ENCODE measurements at places on chromosomes 12 and 14.

DNA sequence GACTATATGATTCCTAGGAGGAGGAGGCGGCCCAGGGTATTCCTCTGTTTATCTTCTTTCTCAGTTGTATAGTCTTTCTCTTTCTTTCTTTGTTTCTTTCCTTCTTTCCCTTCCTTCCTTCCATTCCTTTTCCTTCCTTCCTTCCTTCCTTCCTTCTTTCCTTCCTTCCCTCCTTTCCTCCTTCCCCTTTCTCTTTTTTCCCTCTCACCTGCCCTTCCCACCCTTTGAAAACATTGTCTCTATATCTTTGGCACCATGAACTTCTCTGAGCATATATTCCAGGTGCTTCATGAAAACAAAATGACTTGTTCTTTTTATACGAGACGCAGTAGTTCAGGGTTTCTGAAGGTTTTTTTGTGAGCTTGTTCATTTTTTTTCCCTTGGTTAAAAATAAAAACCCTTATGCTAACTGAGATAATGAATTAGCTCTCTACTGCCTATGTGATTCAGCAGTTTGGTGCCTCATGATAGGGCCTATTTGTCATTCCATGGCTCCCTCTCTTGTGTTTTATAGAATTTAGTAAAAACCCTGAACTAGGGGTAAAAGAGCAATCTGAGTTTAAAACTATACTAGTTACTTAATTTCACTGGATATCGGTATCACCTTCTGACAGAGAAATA lies 3.2 kb upstream of the TESPA1 start:
- DNase-seq, result no peak

DNA sequence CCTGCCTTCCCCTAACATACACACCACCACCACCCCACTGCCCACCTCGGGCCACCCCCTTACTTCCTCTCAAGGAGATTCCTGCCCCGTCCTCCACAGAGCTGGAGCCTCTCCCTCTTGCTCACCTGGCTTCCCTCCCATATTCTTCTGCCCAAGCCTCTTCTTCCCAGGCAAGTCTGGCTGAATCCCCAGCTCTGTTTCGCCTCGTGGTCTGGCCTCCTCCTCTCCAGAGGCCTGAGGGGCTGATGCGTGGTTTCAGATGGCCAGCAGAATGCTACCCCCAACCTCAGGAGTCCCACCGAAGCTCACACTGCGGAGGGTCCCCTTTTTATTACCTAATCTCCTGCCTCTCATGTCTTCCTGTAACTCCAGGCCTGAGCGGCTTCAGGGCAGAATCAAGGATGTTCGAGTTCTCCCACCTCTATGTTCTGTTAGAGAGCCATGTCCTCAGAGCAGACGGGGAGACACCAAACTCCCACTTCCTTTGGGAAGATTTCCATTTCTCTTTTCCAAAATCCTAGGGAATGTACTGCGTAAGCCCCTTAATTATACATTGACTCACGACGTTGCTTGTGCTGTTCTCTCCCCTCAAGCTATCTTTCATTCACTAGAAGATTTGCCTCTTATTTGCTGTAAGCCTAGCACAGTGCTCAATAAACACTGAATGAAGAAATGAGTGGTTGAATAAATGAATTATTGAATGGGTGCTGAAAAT lies 33.9 kb upstream of the LTBP2 start:
- no peak for DNase-seq

GRCh38 chr14:79511146-79511545 lies 700.2 kb downstream of the DIO2 start:
- no peak for DNase-seq

DNA sequence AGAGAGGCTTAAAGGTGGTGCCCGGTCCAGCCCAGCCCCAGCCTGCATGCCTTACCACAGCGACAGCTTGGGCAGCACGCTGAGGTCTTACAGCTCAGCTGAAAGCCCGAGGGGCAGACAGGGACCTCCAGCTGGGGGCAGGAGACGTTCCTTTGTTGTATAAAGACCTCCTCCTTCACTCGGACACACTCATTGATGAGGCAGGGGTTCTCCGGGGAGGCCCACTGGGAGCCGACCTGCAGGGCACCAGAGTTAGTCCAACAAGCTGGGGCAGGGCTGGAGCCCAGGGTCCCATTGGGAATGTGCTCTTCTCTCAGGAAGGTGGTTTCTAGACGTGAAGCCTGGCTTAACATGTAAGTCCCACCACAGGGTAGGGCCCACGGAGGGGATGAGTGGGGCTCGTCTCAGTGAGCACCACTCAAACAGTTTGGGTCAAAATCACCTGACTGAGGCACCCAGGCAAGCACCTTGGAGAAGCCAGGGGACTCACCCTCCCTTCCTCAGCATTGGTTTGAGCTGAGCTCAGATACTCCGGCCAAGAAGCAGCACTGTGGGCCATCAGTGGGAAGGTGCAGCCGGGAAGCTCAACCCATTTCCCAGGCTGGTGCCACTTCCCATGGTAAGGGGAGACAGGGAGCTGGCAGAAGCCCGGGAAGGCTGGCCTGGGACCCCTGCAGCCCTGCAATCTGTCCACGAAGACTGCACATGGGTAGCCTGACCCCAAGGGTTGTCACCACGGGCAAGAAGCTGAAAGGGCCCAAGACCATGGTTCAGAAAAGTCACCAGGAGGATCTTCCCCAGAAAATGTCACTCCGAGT lies 24.3 kb upstream of the ANO2 start:
- no peak for DNase-seq

DNA sequence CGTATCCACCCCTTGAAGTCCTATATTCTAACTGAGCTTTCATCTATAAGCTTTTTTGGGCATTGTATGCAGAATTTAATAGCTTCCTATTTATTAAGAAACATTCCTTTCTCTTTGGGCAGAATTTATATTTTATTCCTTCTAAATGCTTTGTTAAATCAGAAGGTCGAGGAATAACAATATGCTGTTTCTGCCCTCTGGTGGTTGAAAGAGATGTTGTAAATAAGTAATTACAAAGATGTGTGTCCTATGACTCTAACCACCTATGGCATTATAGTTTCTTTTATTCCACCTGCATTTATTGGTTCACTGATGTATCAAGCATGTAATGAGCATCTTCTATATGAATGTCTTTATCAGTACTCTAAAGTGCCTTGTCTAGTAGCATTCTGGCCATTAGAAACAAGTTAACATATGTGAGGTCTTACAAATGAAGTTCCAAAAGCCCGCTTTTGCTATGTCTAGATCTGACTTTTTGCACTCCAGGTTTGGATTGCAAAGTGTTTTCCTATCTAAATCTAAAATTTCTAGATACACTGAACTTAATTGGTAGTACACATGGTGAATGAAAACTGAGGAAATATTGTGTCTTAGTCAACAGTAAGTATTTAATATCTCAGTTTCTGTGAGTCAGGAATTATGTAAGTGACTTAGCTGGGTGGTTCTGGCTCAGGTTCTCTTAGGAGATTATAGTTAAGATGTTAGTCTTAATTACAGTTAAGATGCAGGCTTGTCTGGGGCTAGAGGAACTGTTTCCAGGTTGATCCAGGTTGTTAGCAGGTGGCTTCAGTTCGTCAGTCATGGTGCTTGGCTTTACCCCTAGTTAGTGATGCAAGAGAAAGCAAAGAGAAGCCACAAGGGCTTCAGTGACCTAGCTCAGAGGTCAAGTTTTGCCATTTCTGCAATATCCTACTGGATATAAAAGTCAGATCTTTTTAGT lies 57.5 kb downstream of the PLEKHA5 start:
- DNase-seq, result no peak

DNA sequence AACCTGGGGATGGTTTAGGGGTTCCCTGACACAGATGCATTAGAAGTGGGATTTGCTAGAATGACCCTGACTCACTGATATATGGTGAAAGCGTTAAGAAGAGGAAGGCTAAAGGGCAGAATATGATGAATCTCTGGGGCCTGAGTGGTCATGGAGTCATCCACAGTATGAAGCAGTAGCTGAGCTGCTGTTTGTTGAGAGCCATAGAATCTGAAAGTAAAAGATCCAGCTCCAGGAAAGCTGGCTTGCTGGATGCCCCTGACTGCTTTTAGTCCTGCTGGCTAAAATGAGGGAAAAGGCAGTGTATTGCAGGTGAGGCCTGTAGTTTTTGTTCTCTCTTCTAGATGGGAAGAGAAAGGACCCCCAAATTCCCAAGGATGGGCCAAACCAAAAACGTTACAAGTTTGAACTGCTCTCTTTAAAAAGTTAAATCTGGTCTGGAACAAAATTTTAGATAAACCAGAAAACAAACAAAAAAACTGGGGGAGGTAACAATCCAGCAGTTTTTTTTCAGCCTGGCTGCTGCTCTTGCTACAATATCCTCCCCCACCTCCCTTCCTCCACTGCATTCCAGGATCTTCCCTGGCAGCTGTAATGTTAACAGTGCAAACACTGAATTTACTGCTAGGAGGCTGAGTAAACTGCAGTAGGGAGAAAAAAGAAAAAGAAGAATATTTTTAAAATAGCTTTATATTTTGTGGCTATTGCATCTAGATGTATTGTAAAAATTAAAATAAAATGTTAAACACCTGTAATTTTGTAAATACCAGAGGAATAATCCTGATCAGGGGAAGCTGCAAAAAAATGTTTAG lies 16.5 kb downstream of the SEL1L start:
- no peak for DNase-seq

DNA sequence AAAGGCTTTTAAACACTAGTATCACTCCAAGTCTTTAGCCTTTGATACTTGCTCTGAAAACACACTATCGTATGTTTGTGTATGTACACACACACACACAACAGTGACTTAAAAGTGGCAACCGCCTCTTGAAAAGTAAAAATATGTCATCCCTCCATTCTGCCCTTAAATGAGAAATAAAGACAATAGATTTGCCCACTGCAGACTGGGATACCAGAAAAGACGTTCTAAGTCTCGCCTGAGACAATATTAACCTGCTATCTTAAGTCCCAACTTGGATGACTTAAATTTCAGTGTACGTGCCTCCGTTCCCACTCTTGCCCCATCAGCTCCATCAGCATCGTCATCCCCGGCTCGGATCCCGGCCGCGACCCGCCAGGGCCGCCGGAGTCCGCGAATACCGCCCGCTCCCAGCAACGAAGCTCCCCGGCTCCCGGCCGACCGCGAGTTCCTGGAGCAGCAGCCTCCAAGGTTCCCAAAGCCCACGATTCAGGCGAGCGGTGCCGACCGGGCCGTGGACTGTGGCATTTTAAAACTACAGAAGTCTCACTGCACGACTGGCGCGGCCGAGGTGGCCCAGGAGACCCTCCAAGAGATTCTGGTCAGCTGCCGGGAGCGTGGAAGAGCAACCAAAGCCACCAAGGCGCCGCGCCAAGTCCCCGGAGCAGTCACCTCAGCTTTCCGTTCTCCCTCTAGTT lies 2.8 kb upstream of the ARID2 start:
- peak; percentile 35 for DNase-seq

DNA sequence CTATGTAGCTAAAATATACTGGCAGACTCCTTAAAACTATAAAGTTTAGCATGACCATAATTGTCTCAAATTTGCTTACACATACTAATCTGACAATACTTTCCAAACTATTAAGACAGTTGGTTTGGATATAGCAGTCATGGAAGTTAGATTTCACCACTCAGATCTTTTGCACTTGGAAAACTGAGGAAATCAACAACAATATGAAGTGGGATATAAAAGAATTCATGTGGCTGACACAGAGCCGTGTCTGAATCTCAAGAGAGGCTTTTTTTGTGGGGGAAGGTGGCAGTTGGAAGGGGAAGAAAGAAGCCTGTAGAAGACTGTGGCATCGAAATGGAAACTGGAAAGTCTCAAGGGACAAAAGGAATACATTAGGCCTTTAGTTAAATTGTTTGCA lies 166.6 kb upstream of the FLRT2 start:
- no peak for DNase-seq

DNA sequence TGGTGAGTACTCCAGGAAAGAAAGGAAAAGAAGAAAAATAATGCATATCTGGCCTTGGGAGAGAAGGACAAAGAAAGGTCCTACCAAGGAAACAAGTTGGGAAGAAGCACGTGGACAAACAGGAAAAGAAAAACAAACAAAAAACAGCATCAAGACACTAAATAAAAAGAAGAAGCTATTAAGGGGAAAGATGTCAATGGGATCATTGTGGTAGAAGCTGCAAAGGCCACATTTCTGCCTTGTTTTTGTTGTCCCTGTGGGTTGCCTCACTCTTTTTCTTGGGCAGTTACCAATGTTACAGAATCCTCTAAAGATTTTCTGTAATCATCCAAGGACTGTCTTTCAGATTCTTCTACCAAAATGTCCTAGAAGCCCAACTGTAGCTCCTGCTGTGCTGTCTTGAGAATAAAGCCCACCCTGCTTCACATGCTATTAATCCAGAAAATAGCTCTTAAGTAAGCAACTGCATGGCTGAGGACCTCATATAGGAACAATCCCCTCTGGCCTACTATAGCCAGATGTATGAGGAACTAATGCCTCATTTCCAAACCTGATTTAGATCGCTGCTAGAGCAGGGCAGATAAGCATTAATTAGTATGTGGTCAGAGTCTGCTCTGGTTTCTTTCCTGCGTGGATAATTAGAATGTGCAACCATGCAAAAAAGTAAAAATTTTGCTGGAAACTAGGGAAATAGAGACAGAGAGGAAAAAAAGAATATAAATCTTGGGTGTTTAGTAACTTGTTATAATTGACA lies 10.2 kb upstream of the CPNE8 start:
- no peak for DNase-seq

- DNase-seq, result no peak
Measured at GRCh38 chr12:52920937-52921336, 16.1 kb upstream of the KRT8 start.

- DNase-seq, result no peak
Measured at GRCh38 chr12:113022563-113023297, 33.8 kb upstream of the DTX1 start.

GRCh38 chr14:92663049-92663448 lies 85.4 kb downstream of the LGMN start:
- no peak for DNase-seq

- no peak for DNase-seq
Measured at GRCh38 chr14:65282896-65283253, 129.7 kb upstream of the FUT8 start.

GRCh38 chr14:25004389-25004809 lies 45.5 kb downstream of the STXBP6 start:
- no peak for DNase-seq

DNA sequence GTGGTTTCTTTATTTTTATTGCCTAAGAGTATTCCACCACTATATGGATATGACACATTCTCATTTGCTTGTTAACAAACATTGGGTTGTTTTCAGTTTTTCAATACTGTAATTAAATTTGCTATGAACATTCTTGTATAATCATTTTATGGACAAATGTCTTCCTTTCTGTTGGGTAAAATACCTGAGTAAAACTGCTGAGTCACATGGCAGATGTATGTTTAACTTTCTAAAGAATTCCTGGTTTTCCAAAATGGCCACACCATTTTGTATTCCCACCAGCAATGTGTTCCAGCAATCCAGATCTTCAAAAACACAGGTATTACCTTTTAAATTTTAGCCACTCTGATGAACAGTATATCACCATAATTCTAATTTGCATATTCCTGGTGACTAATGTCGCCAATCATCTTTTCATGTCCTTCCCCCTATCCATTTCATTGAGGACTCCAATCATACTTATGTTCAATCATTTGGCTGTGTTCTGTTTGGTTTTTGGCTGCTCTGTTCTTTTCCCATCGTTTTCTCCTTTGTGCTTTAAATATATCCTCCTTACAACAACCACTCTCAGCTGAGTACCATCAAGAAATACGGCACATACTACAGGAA lies 36.0 kb downstream of the CDK17 start:
- DNase-seq, result no peak

All from stimulated activated naive CD4-positive, alpha-beta T cell treated with Interleukin-2 at 50 U/mL for 16 hours (primary cell).